CD4-positive, alpha-beta T cell treated with Interleukin-6 at 100 ng/mL for 8 hours (primary cell): ENCODE measurements at places on chromosomes 4 and X.
A peak's percentile ranks its signal among the peaks of the same experiment; 100 is the strongest.

DNA sequence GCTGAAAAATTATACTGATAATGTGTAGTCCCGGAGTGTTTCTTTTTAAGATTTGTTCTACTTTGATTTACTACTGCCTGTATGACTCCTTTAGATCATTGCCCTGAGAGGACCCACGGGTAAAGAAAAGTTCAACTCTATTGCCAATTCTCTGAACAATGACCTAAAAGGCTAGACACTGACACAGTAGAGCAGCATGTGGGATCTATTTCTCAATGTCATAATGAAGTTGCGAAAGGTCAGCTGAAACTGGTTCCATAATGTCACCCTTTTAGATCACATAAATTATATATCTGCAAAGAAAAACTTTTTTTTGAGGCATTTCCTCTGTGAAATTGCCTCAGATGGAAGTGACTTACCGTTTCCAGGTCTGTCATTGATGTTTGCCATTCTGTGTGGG lies 67.4 kb downstream of the GLRB start:
- no peak for DNase-seq

DNA sequence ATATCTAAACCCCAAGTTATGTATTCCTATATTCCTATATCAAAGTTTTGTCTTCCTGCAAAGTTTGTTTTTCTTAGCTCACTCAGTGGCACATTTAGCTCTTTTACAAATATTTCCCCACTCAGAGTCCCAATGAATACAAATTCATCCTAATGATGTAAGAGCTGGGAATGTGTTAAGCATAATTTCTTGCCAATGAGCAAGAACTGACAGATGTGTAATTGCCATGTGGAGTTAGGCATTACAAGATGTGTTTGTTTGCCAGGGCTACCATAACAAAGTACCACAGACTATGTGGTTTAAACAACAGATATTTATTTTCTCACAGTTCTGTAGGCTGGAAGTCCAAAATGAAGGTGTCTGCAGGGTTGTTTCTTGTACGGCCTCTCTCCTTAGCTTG lies 302.1 kb downstream of the KCTD8 start:
- DNase-seq = no peak

DNA sequence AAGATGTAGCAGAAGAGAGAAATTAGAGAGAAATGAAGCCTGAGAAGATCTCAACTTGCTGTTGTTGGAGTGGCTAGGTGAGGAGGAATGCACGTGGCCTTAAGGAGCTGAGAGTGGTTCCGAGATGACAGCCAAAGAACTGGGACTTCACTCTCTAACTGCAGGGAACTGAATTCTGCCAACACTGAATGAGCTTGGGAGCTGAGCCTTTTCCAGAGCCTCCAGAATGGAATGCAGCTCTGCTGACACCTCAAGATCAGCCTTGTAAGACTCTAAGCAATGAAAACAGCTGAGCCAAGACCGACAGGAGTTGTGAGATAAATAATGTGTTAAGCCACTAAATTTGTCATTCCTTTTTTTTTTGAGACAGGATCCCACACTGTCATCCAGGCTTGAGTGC lies 73.0 kb downstream of the TLL1 start:
- no peak for DNase-seq

- no peak for DNase-seq
These were observed 139.4 kb upstream of the TENM3 start for GRCh38 chr4:182103614-182104319.

- DNase-seq = no peak
These were observed 63.9 kb upstream of the PTPN13 start for GRCh38 chr4:86530183-86530582.

DNA sequence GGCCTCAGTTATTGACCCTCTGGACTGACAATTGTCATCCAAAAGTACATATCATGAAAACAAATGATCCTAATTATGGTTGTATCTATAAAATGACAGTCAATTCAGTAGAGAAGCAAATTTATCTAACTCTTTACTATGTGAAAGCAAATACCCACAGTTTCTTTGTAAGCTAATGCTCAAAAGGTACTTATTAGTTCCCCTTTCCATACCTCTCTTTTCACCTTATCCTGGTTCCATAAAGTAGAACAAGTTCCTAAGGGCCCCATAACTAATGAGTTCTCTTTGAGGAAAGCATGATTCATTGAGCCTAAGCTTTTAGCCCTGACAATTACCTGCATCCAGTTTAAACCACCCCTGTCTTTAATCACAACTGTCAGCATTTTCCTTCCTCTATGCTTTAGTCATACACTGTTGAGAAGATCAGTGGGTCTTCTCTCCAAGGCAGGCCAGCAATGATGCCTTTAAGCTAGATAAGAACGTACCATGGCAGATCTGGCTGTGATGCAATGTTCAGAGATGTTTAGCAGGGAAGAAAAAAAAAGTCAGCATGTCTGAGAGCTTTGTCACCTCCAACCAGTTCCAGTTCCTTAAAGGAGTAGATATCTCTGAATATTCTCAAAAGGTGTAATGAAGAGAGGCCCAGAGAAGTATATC lies 179.7 kb upstream of the RASGEF1B start:
- DNase-seq = no peak

- no peak for DNase-seq
These were observed 80.0 kb upstream of the TENM3 start for GRCh38 chr4:182163180-182163579.

GRCh38 chr4:151611960-151612359 lies 148.8 kb downstream of the GATB start:
- DNase-seq = no peak

- no peak for DNase-seq
These were observed 53.5 kb downstream of the HTRA3 start for GRCh38 chr4:8322794-8323704.

GRCh38 chrX:84156821-84157220 lies 31.2 kb downstream of the RPS6KA6 start:
- DNase-seq = no peak

- no peak for DNase-seq
These were observed 31.7 kb downstream of the MAN2B2 start for GRCh38 chr4:6606465-6607235.

DNA sequence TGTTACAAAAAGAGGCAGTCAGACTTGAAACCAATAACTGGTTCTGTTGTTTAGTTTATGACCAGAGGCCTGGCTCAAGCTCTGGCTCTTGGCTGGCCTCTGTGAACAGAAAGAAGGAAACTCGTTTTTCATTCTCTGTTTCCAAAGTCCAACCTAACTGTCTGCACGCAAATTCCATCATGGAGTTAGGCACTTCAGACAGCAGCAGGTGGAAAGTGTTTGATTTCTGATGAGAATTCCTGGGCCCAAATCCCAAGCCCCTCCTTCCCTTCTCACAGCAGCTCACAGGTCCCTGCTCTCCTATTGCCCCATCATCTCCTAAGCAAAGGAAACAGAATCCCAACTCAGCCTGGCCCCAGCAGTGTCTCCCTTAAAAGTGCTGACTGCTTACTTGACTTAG lies 42.8 kb upstream of the FGF16 start:
- DNase-seq = no peak

- DNase-seq = peak; percentile 82
These were observed 63.8 kb upstream of the STS start for GRCh38 chrX:7083468-7084396.

DNA sequence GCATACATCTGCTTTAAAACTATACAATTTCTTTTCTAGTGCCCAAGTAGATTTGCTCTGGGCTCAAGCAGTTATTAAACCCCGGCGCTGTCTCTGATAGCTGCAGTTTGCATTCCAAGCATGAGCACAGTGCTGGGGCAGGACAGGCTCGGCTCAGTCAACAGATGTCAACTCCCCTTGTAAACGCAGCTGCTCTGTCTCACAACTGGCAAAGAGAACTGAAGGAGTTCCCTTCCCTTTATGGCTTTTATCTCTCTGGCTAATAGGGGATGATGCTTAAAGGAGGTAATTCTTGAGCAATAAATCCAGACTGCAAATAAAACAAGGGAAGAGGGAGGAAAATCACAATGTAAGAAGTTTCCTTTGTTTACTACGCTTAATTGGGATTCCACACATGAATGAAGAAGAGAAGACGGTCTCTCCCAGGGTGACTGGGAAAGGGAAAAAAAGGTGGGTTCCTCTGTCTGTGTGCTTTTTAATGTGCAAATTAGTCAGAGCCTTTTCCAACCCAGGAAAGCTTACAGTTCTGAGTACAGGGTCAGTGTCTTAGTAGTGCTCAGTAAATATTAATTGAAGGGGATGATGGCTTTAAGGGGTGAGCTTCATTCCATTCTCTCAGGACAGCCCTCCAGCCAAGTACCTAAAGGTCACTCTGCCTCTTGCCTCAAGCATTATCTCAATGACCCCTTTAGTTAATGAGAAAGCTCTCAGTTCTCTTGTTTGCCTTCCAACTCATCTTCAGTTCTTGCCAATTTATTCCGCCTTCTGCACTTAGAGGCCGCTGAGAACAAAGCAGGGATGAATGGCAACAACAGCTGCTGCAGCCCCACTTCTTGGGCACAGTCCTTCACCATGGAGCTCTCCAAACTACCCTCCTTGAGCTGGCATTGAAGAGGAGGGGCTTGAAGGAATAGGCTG lies 155.7 kb upstream of the JADE1 start:
- DNase-seq = no peak

DNA sequence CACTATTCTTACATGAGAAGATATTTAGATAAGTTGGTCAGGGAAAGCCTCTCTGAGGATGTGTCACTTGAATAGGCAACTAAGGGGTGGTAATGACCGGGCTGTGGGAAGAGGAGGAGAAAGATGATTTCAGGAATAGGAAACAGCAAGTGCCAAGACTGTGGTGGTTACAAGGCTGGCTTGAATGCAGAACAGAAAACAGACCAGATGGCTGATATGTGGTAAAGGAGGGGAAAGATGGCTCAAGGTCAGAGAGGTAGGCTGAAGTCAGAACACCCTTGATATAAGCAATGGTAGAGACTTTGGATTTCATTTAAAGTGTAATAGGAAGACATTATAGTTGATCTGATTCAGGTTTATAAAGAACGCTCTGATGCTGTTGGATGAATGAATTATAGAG lies 15.0 kb downstream of the TLR7 start:
- DNase-seq = no peak

- no peak for DNase-seq
These were observed 130.6 kb downstream of the PTCHD1 start for GRCh38 chrX:23465105-23465791.

- DNase-seq = no peak
These were observed 4.4 kb upstream of the HTATSF1 start for GRCh38 chrX:136493011-136493410.

- no peak for DNase-seq
These were observed 14.1 kb upstream of the USO1 start for GRCh38 chr4:75710246-75710645.

- no peak for DNase-seq
These were observed 359.1 kb downstream of the ZNF674 start for GRCh38 chrX:46185923-46186810.

DNA sequence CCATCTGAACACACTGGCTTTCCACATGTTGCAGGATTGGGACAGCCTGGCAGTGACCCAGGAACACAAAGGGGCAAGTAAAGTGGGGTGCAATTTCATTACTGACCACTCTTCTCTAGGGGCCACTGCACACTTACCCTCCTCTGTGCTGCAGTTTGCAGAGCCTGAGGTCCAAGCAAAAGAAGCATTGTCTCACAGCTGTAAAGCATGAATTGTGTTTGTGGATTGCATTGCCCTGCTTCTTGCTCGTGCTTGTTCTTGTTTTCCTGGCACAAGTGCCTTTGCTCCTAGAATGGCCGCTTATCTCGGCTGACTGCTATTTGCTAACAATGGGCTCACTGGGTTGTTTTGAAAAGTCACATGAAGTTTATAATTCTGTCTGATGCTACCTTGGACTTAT lies 209.1 kb upstream of the JADE1 start:
- no peak for DNase-seq

GRCh38 chr4:77358315-77358928 lies 201.4 kb downstream of the CCNG2 start:
- no peak for DNase-seq

DNA sequence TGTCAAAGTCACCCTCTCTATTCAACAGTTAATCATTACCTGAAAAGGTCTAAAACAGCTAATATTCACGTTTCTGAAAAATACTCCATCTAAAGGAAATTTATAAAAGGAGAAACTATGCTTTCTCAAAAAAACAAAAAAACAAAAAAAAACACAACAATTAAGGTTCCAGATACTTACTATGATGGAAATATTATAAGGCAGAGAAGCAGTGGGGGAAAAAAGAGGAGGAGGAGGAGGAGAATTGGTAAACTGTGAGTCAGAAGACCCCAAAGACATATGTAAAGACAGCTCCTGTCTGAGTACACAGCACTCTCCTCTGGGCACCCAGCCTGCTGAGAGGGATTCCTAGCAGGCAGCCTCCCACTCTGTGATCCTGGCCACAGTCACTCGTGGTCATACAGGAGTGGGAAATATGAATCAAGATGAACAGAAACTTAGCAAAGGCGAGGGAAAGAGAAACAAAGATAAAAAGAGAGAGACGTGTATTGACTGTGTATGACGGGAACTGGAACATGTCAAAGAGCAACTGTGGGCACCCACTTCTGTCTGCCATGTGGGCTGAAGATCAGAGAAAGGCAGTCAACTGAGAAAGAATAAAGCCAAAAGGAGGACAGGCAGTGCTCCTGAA lies 12.5 kb downstream of the KLHL15 start:
- DNase-seq = peak; percentile 9

DNA sequence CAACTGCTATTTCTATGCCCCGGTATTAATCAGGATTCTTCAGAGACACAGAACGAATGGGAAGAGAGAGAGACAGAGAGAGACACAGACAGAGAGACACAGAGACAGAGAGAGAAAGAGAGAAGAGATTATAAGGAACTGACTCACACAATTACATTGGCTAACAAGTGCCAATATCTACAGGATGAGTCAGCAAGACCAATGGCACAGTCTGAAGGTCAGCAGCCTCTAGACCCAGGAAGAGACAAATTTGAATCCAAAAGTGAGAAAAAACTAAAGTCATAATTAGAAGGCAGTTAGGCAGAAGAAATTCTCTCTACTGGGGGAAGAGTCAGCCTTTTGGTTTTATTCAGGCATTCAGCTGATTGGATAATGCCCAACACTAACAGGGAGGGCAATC lies 187.3 kb downstream of the MAB21L2 start:
- no peak for DNase-seq

DNA sequence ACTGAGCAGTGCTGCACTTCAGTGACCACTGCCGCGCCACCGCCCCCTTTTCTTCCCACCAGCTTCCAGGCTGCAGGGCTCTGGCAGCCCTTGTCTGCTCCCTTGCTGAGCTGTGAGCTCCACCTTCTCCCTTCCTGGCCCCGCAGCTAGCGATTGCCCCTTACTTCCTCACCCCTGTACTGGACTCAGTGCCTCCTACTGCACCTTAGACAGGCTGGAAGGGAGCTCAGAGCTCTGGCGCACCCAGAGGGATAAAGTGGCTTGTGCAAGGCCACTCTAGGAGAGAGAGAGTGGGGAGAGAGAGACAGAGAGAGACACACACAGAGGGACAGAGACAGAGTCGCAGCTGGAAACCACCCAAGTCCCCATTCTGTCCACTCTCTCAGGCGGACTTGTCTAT lies 6.0 kb downstream of the RASL11B start:
- no peak for DNase-seq

GRCh38 chrX:155113097-155113496 lies 41.8 kb downstream of the BRCC3 start:
- no peak for DNase-seq

- DNase-seq = no peak
These were observed 141.0 kb downstream of the MAB21L2 start for GRCh38 chr4:150722908-150723362.
